Stimulated activated CD4-positive, alpha-beta T cell treated with anti-CD3 and anti-CD28 coated beads, Interleukin-12 subunit alpha, Interleukin-12 subunit beta, amount 100 ng/mL, for 48 hours (primary cell): ENCODE measurements at places on chromosomes 12 and 14.

DNA sequence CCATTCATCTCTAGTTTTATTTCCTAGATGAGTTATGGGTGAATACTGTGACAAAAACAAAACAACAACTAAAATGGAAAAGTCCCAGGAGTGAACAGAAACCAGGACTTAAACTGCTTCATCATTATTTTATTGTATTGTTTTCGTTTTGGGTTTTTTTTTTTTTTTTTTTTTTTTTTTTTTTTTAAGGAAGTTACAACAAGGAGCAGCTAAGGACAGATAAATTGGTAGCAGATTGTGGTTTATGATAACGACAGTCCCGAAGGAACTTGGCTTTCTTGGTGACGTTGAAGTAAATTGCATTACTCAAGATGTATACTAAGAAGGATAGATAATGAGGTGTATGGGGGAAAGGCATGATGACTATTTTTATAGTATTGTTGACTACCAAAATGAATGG lies 866.3 kb downstream of the NRXN3 start:
- DNase-seq: no peak

GRCh38 chr12:26510354-26510674 lies 314.9 kb downstream of the SSPN start:
- DNase-seq: no peak

GRCh38 chr12:24020397-24021163 lies 71.1 kb upstream of the SOX5 start:
- no peak for DNase-seq

- DNase-seq: peak; percentile 42
These were observed 41.8 kb upstream of the CLMN start for GRCh38 chr14:95361373-95362137.

DNA sequence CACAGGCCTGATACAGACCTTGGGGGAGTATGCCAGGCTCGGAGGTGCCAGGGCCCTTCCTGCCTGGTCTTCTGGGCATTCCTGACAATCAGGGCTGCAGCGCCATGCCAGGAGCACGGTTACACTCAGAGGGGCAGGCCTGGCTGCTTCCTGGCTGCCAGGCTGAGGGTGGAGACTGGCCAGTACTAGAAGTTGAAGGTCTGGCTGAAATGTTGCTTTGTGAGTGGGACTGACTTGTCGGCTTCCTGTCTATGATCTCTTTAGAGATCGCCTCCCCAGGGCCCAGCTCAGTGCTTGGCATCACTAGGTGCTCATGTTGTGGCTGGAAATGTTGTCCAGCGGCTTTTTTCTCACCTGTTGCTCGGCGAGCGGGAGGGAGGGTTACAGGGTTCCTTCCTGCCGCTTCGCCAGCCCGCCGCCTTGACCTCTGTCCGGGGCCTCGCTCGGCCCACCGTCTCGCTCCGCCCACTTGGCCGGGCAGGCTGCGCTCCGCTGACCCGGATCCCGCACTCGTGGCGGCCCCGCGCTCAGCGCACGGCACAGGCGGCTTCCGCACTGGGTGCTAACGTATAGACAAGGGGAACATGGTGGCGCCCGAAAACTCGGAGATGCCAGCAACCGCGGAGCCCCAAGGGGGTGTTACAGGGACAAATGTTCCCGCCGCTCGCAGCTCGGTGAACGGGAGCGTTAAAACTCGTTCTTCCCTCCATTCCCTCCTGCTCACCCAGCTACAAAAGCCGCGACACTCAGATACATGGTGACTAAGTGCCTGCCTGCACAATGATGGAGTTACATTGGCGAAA lies 32.6 kb downstream of the PAPLN start:
- DNase-seq: no peak

GRCh38 chr12:52655251-52655650 lies 3.2 kb upstream of the KRT2 start:
- no peak for DNase-seq

- DNase-seq: no peak
These were observed 54.9 kb downstream of the HECTD4 start for GRCh38 chr12:112327209-112327938.

DNA sequence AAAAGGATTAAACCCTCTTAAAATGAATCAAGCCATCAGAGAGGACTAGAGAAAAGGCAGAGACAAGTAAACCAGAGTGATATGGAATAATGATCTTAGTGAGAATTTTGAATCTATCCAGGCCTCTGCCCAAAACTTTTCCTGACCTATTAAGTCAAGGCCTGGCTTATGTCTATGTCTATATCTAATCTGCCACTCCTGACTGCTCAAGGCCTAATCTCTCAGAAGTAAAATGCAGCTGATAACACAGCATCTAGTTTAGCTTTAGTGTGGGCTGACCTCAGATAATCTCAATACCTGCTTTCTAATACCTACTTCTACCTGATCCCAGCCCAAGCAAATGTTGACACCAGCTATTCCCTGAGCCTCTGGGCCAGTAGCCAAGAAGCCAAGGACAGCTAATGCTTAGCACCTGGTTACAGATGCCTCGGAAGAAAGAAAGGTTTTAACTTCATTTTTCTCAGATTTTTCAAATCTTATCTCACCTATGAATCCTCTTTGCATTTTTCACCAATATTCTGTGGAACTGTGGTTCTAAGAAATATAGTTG lies 1472.5 kb upstream of the SEL1L start:
- no peak for DNase-seq

- no peak for DNase-seq
These were observed 8.7 kb downstream of the NUP107 start for GRCh38 chr12:68695454-68695853.

- no peak for DNase-seq
These were observed 127.5 kb downstream of the TBC1D30 start for GRCh38 chr12:64951944-64952343.

DNA sequence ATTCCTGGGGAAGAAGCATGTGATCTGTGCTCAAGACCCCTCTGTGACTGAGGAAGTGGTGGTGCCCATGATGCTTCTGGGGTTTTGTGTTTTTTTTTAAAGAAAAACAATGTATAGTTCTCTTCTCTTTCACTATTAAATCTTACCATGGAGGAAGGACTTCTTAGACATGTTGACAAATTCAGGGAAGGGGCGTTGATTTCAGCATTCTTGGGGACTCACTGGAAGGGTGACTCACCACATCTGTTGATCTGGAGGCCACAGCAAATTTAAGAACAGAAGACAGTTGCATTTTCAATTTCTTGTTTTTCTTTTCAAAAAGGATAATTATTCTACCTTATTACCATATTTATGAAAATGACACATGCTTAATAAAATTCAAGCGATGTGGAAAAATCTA lies 152.9 kb upstream of the RTL1 start:
- no peak for DNase-seq

DNA sequence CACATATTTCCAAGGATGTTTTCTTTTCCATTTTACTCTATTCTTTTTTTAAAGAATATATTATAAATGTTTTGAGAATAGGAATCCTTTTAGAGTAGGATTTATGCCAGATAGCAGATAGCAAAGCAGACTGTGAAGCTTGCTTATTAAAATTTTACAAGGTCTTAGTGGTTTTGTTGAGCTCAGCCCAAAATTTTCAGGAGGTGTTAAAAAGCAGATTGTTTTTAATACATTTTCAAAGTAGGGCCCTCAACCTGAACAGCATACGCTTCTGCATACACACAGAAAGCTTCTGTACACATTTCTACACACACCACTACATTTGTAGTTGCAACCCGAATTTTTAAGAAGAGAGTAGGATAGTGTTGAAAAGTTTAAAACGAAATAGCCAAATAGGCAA lies 151.0 kb downstream of the EPS8 start:
- no peak for DNase-seq

GRCh38 chr14:37602605-37603453 lies 7.4 kb downstream of the TTC6 start:
- no peak for DNase-seq
